ENCODE measurements at places on chromosomes 2 and 18. TPM values are rescaled to one million over a fixed set of nuclear protein-coding genes. Genes with fewer than 3 reads are reported as not detected.
A peak's percentile ranks its signal among the peaks of the same experiment; 100 is the strongest.

DNA sequence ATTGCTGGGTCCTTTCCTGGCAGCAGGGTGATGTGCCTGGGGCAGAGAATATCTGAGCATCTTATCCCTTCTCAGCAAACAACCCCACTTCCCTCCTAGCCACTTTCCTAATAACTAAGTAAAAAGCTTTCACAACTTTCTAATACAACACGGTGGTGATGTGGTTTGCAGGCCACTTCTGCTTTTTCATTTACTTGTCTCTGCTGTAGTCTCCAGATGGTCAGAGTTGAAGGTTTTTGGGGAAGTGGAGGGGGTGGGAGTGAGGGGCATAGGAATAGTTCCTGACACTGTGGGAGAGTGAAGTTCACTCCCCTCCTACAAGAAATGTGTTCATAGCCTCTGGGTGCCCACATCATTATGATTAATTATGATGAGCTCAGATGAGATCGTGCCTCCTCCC, 11.6 kb downstream of the OXER1 start:
- no peak for DNase-seq

- no peak for DNase-seq
These were observed 235.9 kb downstream of the KLHL29 start for GRCh38 chr2:23620841-23621341.

Gene POTEI
- not detected for total RNA-seq

DNA sequence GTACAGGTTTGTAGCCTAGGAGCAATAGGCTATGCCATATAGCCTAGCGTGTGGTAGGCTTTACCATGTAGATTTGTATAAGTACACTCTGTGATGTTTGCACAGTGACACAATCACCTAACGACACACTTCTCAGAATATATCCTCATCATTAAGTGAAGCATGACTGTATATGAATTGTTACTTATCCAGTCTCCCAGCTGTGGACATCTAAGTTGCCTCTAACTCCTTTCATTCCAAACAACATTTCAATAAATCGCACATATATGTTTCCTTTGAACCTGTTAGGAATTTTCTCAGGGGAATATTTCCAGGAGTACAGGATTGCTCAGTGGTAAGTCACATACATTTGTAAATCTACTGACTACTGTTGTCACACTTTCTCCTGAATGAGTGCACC, 90.0 kb downstream of the ARHGAP15 start:
- no peak for DNase-seq

DNA sequence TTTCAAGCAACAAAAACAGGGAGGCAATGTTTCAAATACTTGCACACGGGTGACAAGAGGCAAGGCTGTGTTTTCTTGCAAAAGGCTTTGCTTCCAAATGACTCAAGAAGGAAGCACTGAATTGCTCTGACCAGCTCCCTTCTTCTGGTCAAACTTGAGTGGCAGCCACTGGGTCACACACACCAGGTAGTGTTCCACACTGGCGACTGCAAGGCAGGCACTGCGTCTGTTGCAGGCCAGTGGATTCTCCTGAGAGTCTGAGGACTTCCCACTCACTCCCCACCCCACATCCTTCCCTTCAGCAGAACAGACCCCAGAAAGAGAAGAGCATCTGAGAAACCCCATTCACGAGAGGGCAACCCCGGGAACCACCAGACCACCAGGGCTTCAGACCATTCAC, 19.8 kb downstream of the PARD6G start:
- no peak for DNase-seq

DNA sequence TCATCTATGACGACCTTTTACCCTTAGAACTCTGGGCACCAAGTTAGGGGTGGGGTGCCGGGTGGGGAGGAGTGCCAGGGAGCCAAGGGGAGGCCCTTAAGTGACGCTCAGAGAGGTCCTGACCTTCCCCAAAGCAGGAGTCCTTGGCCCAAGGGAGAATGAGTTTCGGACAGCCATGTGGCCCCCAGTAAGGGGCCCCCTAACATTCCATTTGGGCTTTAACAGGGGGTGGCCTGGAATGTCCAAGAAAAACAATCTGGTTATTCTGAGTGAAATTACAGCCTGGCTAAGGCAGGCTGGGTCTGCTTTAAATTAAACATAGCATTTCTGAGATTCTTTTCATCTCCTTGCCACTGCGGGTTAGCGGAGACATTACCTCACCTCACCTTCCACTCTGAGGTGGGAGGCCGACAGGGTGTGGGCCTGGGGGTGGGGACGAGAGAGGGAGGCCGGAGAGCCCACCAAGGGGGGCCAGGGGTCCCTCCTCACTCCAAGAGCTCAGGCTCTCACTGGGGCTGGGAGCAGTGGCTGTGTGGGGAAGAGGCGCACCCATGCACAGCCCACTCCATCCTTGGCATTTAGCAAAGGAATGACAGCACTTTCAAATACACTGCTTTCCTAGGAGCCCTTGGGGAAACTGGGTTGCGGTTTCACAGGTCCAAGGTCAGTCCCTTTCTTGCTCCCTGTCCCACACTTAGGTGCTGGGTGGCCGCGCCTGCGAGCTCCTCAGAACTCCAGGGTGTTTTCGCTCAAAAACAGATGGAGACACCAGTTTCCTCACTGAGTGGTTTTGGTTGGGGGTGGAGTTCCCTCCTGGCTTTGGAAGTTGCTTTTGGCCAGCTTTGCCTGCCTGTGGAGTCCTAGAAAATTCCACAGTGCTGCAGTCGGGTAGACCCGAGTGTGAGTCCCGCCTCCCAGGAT, 107.4 kb downstream of the POLR1A start:
- DNase-seq: no peak

GRCh38 chr2:42569116-42569711, 782 bp downstream of the MTA3 start:
- peak; percentile 33 for DNase-seq

DNA sequence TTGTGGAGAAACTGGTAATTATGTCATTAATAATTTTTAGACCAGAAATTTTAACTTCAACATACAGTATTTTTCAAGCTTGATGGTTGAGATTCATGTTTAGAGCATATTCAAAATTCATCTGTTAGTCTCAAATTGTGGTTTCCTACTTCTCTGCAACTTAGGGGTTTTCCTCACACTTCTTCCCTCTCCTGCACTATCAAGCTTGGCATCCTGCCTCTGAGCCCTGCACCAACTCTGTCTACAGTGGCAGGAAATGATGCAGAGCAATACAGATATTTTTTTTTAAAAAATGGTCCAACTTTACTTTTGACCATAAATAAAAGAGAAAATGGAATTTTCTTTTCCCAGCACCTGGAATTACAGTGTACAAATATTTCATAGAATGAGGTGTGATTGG, 247.3 kb downstream of the NUP35 start:
- no peak for DNase-seq

DNA sequence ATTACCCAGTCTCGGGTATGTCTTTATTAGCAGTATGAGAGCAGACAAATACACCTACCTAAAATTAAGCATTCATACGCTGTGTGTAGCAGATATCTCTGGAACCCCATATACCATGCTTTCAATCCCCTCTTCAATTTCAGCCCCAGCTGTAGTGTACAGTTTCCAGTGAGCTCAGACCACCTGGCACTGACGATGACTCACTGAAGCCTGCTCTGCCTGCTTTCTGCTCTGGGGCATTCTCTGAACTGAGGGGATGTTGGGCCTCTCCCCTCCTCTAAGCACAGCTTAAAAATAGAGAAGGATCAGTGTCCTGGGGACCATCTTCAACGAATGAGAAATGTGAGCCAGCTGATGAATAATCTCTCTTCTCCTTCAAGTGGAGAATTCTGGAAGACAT, 8.7 kb upstream of the CCL20 start:
- DNase-seq: no peak

Gene PFN4
- 0.26 TPM for total RNA-seq

Gene NYAP2
- not detected for total RNA-seq

DNA sequence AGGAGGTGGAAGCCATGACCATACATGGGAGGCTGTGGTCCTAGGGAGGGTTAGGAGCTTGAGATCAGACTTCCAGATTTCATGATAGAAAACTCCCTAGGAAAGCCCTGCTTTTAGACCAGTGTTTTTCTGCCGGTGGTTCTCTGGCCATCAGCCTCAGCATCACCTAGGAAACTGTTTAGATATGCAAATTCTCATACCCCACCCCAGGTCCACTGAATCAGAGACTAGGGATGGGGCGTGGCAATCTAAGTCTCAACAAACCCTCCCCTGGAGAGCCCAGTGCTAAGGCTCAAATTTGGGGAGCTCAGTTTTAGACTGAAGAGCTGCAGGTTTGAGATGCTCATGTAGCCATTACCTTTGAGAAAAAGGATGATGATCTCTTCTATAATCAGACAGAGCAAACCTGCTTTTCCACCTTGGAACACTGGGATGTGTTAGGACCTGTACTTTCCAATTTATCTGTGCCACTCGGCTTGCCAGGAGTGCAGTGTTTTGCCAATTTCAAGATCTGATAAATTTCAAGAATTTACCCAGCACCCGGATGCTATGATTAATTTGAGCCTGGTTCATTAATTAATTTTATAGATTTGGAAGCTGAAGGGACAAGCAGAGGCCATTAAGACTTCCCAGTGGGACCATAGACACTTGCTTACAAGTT, 31.5 kb upstream of the LYPD6B start:
- DNase-seq: no peak

- no peak for DNase-seq
These were observed 91.4 kb downstream of the RPRM start for GRCh38 chr2:153387203-153387602.

DNA sequence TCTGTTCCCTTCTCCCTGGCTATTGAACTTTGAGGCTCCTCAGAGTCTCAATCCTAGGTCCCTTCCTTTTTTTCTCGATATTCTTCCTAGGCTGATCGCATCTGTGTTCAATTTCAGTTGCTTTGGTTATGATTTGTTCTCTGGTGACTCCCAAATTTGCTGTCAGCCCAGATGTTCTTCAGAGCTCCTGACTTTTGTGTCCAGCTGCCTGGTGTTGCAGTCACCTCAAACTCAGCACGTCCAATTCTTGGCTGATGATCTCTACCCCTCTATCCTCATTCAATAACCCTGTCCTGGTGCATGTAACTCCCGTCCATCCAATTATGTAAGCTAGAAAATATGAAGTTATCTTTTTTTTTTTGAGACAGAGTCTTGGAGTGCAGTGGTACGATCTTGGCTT, 31.4 kb downstream of the DIS3L2 start:
- DNase-seq: no peak

- no peak for DNase-seq
These were observed 1094.8 kb downstream of the SUCLG1 start for GRCh38 chr2:83364264-83364663.

- DNase-seq: no peak
These were observed 264.1 kb downstream of the RPIA start for GRCh38 chr2:88955607-88956006.

Gene TUBA4B
- not detected for total RNA-seq

GRCh38 chr18:79250301-79250981, 145.3 kb upstream of the NFATC1 start:
- no peak for DNase-seq

- DNase-seq: no peak
These were observed 61.3 kb downstream of the SP110 start for GRCh38 chr2:230158468-230158867.

DNA sequence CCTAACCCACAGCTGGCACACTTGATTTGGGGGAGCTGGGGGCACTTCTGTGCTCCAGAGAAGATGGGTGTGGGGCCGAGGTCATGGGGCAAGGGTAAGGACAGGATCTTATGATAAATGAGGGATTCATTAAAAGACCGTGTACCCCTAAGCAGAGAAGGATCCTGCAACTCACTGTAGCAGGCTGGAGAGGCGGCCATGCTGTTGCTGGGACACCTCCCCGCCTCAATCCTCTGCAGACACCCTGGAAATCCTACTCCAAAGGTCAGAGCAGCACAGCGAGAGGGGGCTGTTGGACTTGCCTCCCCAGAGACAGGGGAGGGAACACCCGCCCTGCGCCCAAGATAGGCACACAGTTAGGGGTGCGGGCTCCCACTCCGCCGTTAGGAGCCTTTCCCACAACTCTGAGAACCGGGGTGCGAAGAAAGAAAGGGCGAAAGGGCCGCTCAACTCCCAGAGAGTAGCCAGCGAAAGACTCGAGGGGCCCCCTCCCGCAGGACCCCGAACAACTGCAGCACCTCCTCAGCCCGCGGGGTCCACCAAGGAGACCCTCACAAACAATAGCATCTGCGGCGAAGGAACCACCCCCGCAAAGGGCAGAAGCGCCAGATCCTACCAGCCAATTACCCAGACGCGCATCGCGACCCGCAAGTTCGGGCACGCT, 1.4 kb downstream of the PARD6G start:
- DNase-seq: peak; percentile 13

Gene ACVR1C
- total RNA-seq: 0.73 TPM

DNA sequence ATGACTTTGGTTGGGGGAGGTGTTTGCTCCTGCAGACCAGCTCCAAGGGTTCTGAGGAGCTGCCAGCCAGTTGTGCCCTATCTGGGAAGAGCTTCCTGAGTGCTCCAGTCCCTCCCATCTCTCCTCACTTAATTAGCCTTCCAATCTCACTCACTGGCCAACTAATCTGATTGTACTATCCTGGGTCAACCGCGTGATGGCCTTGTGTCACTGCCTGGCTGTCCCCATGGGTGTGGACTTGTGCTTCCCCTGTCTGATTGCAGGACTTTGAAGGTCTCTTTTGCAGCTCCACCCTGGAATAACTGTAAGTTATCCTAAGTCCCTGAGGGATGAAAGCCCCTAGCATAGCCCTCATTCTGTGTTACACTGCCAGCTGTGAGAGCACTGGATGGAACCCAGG, 65.0 kb downstream of the SLC4A5 start:
- DNase-seq: no peak

- DNase-seq: no peak
These were observed 227.5 kb upstream of the APCDD1 start for GRCh38 chr18:10226971-10227370.

Gene KCNS3
- total RNA-seq: not detected

DNA sequence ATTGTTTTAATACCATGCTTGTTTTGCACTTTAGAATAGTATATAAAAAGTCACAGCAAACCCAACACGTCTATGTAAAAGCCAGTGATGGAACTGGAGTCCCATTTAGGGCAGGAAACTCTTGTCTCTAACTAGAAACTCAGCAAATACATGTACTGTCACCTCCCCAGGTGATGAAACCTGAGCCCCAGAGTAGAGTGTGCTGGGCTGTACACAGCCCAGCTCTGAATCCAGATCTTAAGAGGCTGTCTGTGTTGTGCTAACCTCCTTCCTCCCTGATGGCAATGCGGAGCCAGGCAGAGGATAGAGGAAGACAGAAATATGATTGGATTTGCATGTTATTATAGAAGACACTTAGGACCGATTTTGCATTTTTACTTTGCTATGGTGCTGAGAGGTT, 317.5 kb upstream of the TRIB2 start:
- no peak for DNase-seq

- DNase-seq: no peak
These were observed 247.7 kb downstream of the ZNF385B start for GRCh38 chr2:179613701-179614100.

GRCh38 chr2:181853696-181854095, 37.8 kb upstream of the ITPRID2 start:
- DNase-seq: no peak
